ENCODE measurements at places on chromosomes 13 and 19.

- DNase-seq: no peak
- no peak overlapping the region for H3K4me3 ChIP-seq
- no peaks in the 10 kb centered on the region for H3K27me3 ChIP-seq
Measured at GRCh38 chr13:39501702-39502324, 101.2 kb downstream of the LHFPL6 start.

- DNase-seq: no peak
- H3K27me3 ChIP-seq: no peaks in the 10 kb centered on the region
- H3K4me3 ChIP-seq: no peak overlapping the region
- H3K36me3 ChIP-seq: no peaks in the 10 kb centered on the region
- no peaks in the 10 kb centered on the region for H3K4me1 ChIP-seq
Measured at GRCh38 chr13:26749285-26749684, 11.3 kb downstream of the GPR12 start.

DNA sequence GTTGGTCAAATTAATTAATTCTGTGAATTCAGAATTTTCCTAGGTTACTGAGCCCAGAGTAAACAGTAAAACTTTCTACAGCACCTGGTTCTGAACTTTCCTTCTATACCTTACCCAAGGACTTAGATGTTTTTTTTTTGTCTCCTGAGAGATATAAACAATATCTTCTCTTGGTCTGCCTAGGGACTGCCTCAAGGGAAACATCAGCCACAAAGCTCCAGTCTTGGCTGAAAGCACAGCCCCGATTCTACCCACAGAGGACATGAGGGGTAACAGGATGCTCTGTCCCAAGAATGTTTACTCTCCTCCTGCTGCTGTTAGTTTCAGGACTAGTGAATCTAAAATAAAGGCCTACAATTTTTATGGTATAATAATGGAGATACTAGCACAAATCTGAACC lies 14.3 kb downstream of the CNMD start:
- no peak for DNase-seq
- H3K4me3 ChIP-seq: no peak overlapping the region
- no peak overlapping the region for H3K27ac ChIP-seq
- no peaks in the 10 kb centered on the region for H3K36me3 ChIP-seq
- no peaks in the 10 kb centered on the region for H3K27me3 ChIP-seq
- H3K4me1 ChIP-seq: no peaks in the 10 kb centered on the region

- no peaks in the 10 kb centered on the region for H3K4me1 ChIP-seq
- H3K4me3 ChIP-seq: no peak overlapping the region
- H3K27me3 ChIP-seq: no peaks in the 10 kb centered on the region
- no peaks in the 10 kb centered on the region for H3K36me3 ChIP-seq
Measured at GRCh38 chr19:47676811-47677210, 36.4 kb upstream of the EHD2 start.

DNA sequence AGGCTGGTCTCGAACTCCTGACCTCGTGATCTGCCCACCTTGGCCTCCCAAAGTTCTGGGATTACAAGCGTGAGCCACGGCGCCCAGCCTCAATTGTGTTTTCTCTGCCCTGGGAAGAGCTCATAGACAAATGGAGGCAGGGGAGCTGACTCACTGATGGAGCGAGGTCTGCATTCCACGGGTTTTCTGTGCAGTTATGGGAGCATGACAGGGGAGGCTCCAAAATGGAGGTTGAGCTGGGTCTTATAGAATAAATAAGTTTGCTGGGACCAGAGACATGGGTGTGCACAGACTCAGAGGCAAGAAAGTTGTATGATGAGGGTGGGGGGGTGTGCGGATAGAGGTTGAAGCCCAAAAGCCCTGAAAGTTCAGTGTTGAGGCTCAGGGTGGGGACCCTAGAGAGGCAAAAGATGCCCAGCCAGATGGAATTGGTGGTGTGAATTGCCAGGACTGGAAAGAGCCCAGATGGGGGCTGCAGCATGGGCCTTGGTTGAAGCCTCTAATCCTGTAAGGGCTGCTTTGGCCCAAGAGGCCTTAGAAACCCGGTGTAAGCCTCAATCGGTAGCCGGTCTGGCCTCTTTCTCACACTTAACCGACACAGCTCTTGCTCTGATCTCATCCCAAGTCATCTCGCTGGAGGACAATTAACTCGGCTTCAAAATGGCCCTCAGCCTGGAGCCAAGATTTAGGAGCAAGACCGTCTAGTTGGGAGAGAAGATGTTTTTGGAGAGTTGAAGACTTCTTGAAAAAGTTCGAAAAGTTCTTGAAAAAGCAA lies 1.9 kb downstream of the TPM4 start:
- H3K36me3 ChIP-seq: peaks cover 5% of the 10 kb centered on the region
- peak; percentile 46 for DNase-seq
- H3K27me3 ChIP-seq: no peaks in the 10 kb centered on the region
- H3K4me1 ChIP-seq: peaks cover 3% of the 10 kb centered on the region

DNA sequence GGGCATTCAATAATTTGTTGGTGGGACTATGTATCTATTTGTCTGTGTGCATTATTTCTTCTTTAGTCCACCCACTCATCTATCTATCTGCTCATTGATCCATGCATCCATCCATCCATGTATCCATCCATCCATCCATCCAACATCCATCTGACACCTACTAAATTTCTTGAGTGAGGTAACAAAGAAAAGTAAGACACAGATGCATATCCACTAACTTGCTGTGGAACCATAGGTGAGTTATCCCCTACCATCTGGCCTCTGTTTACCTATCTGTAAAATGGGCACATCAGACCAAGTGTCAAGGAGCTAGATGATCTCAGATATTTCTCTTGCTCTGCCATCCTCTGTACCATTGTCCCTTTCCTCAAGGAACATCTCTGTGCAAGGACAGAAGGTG lies 54.7 kb downstream of the ZNF536 start:
- H3K4me3 ChIP-seq: no peak overlapping the region
- no peak for DNase-seq
- H3K4me1 ChIP-seq: no peaks in the 10 kb centered on the region
- no peaks in the 10 kb centered on the region for H3K27me3 ChIP-seq
- H3K36me3 ChIP-seq: no peaks in the 10 kb centered on the region

DNA sequence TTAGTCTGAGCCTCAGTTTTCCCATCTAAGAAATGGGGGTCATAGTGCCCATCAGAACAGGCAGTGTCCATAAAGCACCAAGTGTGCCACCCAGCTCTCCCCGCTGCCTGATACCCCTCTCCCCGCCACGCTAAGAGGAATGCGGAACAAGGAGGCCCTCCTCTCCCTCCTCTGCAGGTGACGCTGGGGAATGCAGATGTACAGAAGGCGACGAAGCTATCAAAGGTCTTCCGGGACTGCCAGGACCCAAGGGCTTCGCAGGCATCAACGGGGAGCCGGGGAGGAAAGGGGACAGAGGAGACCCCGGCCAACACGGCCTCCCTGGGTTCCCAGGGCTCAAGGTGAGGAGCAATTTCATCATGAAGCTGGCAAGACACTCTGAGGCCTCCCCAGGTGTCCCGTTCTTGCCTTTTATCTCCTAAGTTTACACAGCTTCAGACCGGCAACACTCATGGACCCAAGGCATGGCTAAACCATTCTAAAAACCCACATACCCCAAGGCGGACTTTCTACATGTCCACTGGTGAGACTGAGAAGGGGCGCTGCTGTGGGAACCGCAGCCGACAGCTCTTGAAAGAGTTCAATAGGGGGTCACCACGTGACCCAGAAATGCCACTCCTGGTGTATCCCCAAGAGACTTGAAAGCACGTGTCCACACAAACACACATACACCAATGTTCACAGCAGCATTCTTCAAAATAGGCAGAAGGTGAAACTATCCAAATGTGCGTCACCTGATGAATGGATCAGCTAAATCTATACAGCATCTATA lies 102.7 kb downstream of the RAB20 start:
- H3K4me3 ChIP-seq: no peak overlapping the region
- no peak overlapping the region for H3K27ac ChIP-seq
- H3K27me3 ChIP-seq: no peaks in the 10 kb centered on the region
- H3K36me3 ChIP-seq: no peaks in the 10 kb centered on the region
- no peak for DNase-seq
- no peaks in the 10 kb centered on the region for H3K4me1 ChIP-seq

GRCh38 chr13:114234266-114234644 lies 442 bp upstream of the CDC16 start:
- DNase-seq: no peak
- peak overlapping the region; percentile 76 for H3K27ac ChIP-seq
- peak overlapping the region; percentile 85 for H3K4me3 ChIP-seq
- peaks cover 1% of the 10 kb centered on the region for H3K36me3 ChIP-seq

DNA sequence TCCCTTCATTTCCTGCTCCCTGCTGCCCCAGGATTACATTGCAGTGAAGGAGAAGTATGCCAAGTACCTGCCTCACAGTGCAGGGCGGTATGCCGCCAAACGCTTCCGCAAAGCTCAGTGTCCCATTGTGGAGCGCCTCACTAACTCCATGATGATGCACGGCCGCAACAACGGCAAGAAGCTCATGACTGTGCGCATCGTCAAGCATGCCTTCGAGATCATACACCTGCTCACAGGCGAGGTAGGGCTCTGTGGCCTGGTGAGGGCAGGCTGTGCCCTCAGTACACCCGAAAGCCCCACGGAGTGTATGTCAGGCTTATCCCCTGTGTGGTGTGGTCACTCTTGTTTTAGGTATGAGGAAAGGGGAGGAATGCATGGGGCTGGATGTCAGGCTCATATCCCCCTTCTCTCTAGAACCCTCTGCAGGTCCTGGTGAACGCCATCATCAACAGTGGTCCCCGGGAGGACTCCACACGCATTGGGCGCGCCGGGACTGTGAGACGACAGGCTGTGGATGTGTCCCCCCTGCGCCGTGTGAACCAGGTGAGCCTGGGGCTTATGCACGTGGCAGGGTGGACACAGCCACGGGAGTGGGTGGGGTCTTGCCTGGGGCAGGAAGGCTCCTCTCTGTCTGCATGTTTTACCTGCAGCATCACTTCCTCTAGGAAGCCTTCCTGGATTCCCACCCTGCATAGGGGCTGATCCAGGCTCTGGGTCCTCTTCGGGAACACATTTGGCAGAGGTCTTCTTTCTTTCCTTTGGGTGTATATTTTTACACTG lies 2.3 kb upstream of the RNF225 start:
- no peak overlapping the region for H3K27ac ChIP-seq
- no peak overlapping the region for H3K4me3 ChIP-seq
- H3K27me3 ChIP-seq: no peaks in the 10 kb centered on the region
- DNase-seq: no peak
- peaks cover 4% of the 10 kb centered on the region for H3K36me3 ChIP-seq

- no peaks in the 10 kb centered on the region for H3K36me3 ChIP-seq
- H3K27ac ChIP-seq: no peak overlapping the region
- no peak for DNase-seq
- H3K27me3 ChIP-seq: no peaks in the 10 kb centered on the region
- no peaks in the 10 kb centered on the region for H3K4me1 ChIP-seq
Measured at GRCh38 chr19:18879579-18880373, 16.2 kb downstream of the CERS1 start.

GRCh38 chr19:45295873-45296272 lies 26.8 kb downstream of the CKM start:
- H3K27me3 ChIP-seq: no peaks in the 10 kb centered on the region
- no peak for DNase-seq
- no peaks in the 10 kb centered on the region for H3K4me1 ChIP-seq
- H3K27ac ChIP-seq: no peak overlapping the region

GRCh38 chr13:31073859-31074718 lies 87.6 kb downstream of the HSPH1 start:
- H3K27ac ChIP-seq: no peak overlapping the region
- DNase-seq: no peak
- no peaks in the 10 kb centered on the region for H3K4me1 ChIP-seq
- no peaks in the 10 kb centered on the region for H3K27me3 ChIP-seq
- no peaks in the 10 kb centered on the region for H3K36me3 ChIP-seq

DNA sequence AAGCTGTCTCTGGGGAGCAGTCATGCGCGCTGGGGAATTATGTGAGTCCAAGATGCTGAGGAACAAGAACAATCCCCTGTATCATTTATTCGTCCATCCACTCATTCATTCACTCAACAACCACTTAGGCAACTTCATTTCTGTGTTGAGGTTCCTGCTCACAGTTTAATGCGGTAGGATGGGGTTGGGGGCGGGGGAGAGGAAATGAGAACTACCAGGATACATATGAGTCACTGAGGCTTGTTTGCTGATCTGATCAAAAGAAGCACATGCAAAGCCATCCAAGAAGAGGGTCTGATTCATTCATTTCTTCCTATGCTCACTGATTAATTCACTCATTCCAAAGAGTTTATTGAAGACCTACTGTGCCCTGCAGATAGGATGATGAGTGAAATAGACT lies 20.9 kb downstream of the ZNF536 start:
- no peak overlapping the region for H3K4me3 ChIP-seq
- H3K27me3 ChIP-seq: no peaks in the 10 kb centered on the region
- no peak for DNase-seq
- no peak overlapping the region for H3K27ac ChIP-seq

GRCh38 chr13:95388420-95389079 lies 87.3 kb upstream of the ABCC4 start:
- H3K27ac ChIP-seq: no peak overlapping the region
- no peak overlapping the region for H3K4me3 ChIP-seq
- no peaks in the 10 kb centered on the region for H3K27me3 ChIP-seq
- H3K4me1 ChIP-seq: no peaks in the 10 kb centered on the region
- H3K36me3 ChIP-seq: no peaks in the 10 kb centered on the region

DNA sequence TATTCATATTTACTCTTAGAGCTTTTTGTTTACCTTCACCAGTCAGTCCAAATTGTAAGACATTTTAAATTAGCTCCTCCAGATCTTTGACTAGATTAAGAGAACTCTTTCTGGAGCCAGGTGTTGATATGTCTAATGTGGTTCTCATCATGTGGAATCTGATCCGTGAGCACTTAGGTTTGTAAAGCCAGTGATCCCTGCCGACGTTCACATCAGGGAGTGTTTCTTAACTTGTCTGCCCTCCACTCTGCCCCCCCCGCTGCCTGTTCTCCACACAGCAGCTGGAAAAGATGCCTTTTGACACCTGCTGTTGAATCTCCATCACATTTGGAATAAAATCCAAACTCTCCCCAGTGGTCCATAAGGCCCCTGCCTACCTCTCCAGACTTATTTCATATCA lies 17.7 kb downstream of the METTL21C start:
- H3K4me3 ChIP-seq: no peak overlapping the region
- H3K27me3 ChIP-seq: no peaks in the 10 kb centered on the region
- H3K36me3 ChIP-seq: no peaks in the 10 kb centered on the region

- H3K4me1 ChIP-seq: no peaks in the 10 kb centered on the region
- no peaks in the 10 kb centered on the region for H3K27me3 ChIP-seq
- peak; percentile 88 for DNase-seq
- H3K27ac ChIP-seq: no peak overlapping the region
Measured at GRCh38 chr19:21474671-21475181, 30.7 kb upstream of the ZNF429 start.

DNA sequence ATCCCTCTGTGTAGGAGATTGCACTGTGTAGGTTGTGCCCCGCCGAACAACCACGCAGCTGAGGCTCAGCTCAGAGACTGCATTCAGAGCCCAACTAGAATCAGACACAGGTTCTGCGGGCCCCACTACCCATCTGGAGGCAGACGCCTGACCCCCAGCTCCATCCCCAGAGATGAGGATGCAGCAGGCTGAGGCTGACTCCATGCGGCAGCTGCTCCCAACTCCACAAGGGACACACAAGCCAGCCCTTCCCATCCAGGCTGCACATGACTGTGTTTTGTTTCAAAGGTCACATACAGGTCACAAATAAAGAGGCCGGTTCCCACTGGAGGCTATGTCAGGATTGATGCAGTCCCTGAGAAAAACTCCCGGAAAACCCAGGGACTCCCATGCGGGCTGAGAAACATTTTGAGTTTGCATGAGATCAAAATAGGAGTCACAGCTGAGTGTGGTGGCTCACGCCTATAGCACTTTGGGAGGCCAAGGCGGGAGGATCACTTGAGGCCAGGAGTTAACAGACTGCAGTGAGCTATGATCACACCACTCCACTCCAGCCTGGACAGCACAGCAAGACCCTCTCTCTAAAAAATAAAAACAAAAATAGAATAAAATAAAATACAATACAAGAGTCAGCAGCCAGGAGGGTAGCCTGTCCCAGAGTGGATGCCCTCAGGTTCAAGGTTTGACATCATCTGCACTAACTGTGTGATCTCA lies 14.0 kb downstream of the ELL start:
- peaks cover 41% of the 10 kb centered on the region for H3K4me1 ChIP-seq
- no peak for DNase-seq
- no peak overlapping the region for H3K27ac ChIP-seq
- H3K27me3 ChIP-seq: no peaks in the 10 kb centered on the region
- no peak overlapping the region for H3K4me3 ChIP-seq
- H3K36me3 ChIP-seq: no peaks in the 10 kb centered on the region

All from pancreas (tissue), 10 donors.